ENCODE measurements at places on chromosomes 6 and 20. TPM values are rescaled to one million over a fixed set of nuclear protein-coding genes. Genes with fewer than 3 reads are reported as not detected.
A peak's percentile ranks its signal among the peaks of the same experiment; 100 is the strongest.

DNA sequence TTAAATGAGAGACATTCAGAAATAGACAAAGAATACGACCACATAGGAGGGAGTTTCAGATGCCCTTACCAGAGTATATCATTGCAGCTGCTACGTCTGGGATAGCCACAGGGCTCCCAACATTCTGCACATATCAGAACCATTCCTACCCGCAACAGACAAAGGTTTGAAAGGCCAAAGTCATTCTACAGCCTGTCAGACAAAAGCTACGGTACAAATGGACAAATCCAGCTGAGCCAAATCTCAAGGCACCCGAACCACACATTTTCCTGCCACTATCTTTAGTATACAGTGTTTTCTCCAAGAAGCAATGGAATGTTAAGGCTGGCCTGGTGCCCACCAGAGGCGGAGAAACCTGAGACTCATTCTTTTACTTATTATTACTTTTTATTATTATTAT lies 30.5 kb upstream of the LYRM2 start:
- H3K27ac ChIP-seq: no peak overlapping the region
- DNase-seq: no peak
- H3K4me3 ChIP-seq: no peak overlapping the region
- peaks cover 7% of the 10 kb centered on the region for H3K36me3 ChIP-seq

GRCh38 chr6:38391626-38392579 lies 247.8 kb downstream of the BTBD9 start:
- no peaks in the 10 kb centered on the region for H3K27me3 ChIP-seq
- no peak overlapping the region for H3K4me3 ChIP-seq
- H3K36me3 ChIP-seq: no peaks in the 10 kb centered on the region
- DNase-seq: no peak
- no peak overlapping the region for H3K27ac ChIP-seq
- no peaks in the 10 kb centered on the region for H3K4me1 ChIP-seq

DNA sequence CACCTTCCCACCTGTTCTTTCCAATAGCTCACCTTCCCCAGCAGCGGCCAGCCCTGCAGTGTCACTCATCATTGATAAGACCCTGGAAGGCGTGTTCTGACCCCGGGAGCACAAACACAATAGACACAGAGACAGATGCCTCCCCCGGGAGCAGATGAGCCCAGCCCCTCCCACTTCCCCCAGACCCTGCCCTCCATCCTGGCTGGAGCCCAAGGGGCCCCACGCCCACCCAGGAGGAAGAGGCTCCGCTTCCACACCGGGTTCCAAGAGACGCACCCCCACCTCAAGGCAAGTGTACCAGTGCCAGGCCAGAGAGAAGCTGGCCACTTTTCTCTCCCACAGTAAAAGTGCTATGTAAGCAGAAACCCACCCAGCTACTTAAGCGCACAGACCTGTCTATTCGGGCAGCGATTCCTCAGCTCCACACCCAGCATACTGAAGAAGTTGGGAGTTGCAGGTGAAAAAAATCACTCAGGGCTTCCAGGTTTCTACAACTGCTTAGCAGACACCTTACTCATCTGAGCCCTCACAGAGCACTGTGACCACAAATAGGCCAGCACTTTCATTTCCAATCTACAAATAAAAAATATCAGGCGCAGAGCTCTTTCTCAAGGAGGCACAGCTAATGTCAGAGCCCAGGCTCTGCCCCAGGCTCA lies 93.4 kb upstream of the NXT1 start:
- peaks cover 26% of the 10 kb centered on the region for H3K4me1 ChIP-seq
- DNase-seq: no peak
- no peak overlapping the region for H3K27ac ChIP-seq
- no peaks in the 10 kb centered on the region for H3K36me3 ChIP-seq

DNA sequence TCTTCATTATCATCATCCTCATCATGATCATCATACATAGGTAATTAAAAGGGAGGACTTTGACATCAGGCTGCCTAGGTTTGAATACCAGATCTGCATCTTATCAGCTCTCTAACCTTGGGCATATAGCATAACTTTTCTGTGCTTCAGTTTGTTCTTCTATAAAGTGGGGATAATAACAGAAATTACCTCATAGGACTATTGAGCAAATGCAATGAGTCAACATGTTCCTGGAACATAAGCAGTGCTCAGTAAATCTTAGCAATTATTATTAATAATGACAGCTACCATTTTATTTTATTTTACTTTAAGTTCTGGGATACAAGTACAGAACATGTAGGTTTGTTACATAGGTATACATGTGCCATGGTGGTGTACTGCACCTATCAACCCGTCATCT lies 7.2 kb downstream of the C20orf202 start:
- H3K4me1 ChIP-seq: no peaks in the 10 kb centered on the region
- H3K36me3 ChIP-seq: no peaks in the 10 kb centered on the region
- no peak for DNase-seq
- no peak overlapping the region for H3K4me3 ChIP-seq
- H3K27ac ChIP-seq: no peak overlapping the region
- peaks cover 75% of the 10 kb centered on the region for H3K27me3 ChIP-seq

CST11 gene
- not detected for total RNA-seq

CTAGE9 gene
- total RNA-seq: not detected

GRCh38 chr6:13354331-13355042 lies 26.1 kb upstream of the TBC1D7 start:
- H3K4me1 ChIP-seq: peaks cover 28% of the 10 kb centered on the region
- DNase-seq: no peak
- peaks cover 8% of the 10 kb centered on the region for H3K27me3 ChIP-seq
- peaks cover 2% of the 10 kb centered on the region for H3K36me3 ChIP-seq

- no peak overlapping the region for H3K27ac ChIP-seq
- peaks cover 11% of the 10 kb centered on the region for H3K4me1 ChIP-seq
- no peak for DNase-seq
- H3K27me3 ChIP-seq: no peaks in the 10 kb centered on the region
- H3K4me3 ChIP-seq: no peak overlapping the region
- H3K36me3 ChIP-seq: peaks cover 16% of the 10 kb centered on the region
Measured at GRCh38 chr20:21372016-21372415, 25.3 kb downstream of the NKX2-4 start.

GRCh38 chr6:7650878-7651277 lies 60.9 kb downstream of the SNRNP48 start:
- no peaks in the 10 kb centered on the region for H3K4me1 ChIP-seq
- no peaks in the 10 kb centered on the region for H3K36me3 ChIP-seq
- H3K27ac ChIP-seq: no peak overlapping the region

GRCh38 chr6:14386668-14387067 lies 269.1 kb downstream of the CD83 start:
- H3K27ac ChIP-seq: no peak overlapping the region
- DNase-seq: no peak
- peaks cover 31% of the 10 kb centered on the region for H3K4me1 ChIP-seq

- H3K27me3 ChIP-seq: no peaks in the 10 kb centered on the region
- no peak for DNase-seq
- H3K27ac ChIP-seq: peak overlapping the region; percentile 46
- H3K36me3 ChIP-seq: no peaks in the 10 kb centered on the region
- no peak overlapping the region for H3K4me3 ChIP-seq
Measured at GRCh38 chr6:115609111-115609510, 451.6 kb downstream of the FRK start.

- DNase-seq: no peak
- no peaks in the 10 kb centered on the region for H3K36me3 ChIP-seq
- H3K4me3 ChIP-seq: no peak overlapping the region
- no peak overlapping the region for H3K27ac ChIP-seq
- no peaks in the 10 kb centered on the region for H3K27me3 ChIP-seq
Measured at GRCh38 chr6:119310486-119311036, 39.0 kb downstream of the MAN1A1 start.

- peaks cover 17% of the 10 kb centered on the region for H3K4me1 ChIP-seq
- H3K4me3 ChIP-seq: no peak overlapping the region
- no peaks in the 10 kb centered on the region for H3K27me3 ChIP-seq
Measured at GRCh38 chr6:140078561-140079125, 704.2 kb upstream of the CITED2 start.

RIPOR3 gene
- total RNA-seq: 0.44 TPM

TMC2 gene
- total RNA-seq: not detected

KCNK15 gene
- not detected for total RNA-seq

- H3K4me1 ChIP-seq: peaks cover 10% of the 10 kb centered on the region
- peaks cover 28% of the 10 kb centered on the region for H3K36me3 ChIP-seq
- no peak overlapping the region for H3K4me3 ChIP-seq
- no peak overlapping the region for H3K27ac ChIP-seq
- no peak for DNase-seq
Measured at GRCh38 chr20:38243709-38244020, 16.9 kb downstream of the KIAA1755 start.

SAMD3 gene
- total RNA-seq: 0.73 TPM

DNA sequence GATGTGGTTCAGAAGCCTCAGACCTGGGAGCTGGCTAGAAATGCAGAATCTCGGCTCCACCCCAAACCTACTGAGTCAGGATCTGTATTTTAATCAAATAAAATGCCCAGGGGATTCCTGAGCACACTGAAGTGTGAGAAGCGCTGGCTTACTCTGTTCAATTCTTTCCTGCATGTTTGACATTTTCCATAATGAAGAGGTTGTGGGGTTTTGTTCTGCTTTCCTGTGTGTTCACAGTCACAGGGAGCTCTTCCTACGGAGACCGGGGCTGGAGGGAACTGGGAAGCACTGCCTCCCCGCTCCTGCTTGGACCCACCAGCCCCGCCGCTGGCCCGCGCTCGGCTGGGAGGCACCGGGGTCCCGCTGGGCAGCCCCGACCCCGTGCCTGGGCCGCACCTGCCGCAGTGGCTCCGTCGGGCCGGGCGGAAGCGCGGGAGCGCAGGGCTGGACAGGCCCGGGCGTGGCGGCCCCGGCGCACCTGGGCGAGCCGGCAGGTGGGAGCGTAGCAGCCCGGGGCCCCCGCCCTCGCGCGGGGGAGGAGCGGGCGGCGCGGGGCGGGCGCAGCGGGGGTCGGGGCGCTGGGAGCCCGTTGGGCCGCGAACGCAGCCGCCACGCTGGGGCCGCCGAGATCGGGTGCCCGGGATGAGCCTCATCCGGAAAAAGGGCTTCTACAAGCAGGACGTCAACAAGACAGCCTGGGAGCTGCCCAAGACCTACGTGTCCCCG lies at the start of gene MAPK13:
TSS of gene MAPK13 (plus strand) at position 573 of the 726 bp plus-strand sequence. CDS start at position 643, 70 bp downstream.
- peaks cover 17% of the 10 kb centered on the region for H3K4me1 ChIP-seq
- H3K27ac ChIP-seq: no peak within 1 kb of the TSS
- peaks cover 29% of the 10 kb centered on the region for H3K27me3 ChIP-seq
- no peak for DNase-seq
- H3K36me3 ChIP-seq: no peaks in the 10 kb centered on the region
- H3K4me3 ChIP-seq: peak within 1 kb of the TSS; percentile 33

ANKRD6 gene
- total RNA-seq: 20.5 TPM

All from neural crest cell (in vitro differentiated cells).